ENCODE measurements at places on chromosomes 7 and 10.
A peak's percentile ranks its signal among the peaks of the same experiment; 100 is the strongest.

DNA sequence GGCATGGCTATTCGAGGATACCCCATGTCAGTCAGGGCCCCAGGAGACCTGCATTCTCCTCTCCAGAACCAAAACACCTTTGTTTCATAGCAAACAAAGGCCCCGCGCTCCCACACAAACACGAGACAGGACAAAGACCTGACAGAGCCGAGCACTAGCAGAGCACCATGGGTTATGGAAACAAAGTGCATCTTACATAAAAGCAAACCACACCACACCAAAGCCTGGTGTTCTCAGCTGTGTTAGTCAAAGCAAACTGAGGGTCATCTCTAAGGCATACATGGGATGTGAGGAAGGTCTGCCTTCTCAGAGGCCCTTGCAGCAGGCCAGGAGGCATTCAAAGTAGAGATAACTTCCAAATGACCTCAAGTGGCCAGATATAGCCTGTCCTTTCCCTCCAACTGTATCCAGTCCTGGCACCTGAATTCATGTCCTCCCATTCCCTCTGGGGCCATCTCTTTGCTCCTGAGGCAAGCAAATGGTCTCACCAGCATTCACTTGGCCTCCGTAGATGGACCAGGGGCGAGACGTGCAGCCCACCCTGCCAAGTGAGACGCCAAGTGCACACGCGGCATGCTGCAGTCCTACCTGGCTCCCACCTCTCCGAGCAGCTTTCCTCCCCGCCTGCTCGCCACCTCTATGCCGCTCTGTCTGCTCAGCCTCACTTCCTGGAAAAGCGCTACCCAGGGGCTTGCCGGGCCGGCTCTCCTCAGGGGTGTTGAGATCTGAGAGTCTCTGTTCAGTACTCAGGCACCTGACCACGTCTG, 45.3 kb upstream of the PDLIM1 start:
- DNase-seq, result no peak

DNA sequence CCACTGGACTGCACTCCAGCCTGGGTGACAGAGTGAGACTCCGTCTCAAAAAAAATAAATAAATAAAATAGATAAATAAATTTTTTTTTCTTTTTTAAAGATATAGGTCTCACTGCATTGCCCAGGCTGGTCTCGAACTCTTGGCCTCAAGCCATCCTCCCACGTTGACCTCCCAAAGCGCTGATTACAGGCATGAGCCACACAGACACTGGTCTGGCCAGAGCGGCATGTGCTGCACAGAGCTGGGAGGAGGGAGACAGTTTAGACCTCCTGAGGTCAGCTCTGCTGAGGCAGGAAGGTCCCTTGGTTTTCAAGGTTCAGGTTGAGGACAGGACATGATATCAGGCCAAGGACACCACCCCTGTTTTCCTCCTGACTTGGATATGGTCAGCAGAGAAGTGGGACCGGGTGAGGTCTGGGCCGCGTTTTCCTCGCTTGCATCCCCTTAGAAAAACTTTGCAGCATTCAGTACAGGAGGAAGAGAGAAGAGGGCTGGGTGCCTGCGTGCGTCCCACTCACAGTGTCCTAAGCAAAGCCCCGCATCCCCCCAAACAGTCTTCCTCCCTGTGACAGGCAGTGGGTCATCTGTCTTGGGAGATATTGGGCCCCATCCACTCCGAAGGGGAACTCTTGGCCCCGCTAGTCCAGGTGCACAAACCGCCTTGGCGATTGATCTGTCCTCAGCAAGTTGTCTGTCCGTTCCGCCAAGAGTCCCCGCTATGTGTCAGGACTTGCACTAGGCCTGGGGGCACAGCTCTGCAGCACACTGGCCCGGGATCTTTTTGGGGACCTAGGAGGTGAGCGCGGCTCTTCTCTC, 56.1 kb downstream of the ZNF727 start:
- no peak for DNase-seq

GRCh38 chr10:34109495-34109894, 705.6 kb downstream of the PARD3 start:
- no peak for DNase-seq

DNA sequence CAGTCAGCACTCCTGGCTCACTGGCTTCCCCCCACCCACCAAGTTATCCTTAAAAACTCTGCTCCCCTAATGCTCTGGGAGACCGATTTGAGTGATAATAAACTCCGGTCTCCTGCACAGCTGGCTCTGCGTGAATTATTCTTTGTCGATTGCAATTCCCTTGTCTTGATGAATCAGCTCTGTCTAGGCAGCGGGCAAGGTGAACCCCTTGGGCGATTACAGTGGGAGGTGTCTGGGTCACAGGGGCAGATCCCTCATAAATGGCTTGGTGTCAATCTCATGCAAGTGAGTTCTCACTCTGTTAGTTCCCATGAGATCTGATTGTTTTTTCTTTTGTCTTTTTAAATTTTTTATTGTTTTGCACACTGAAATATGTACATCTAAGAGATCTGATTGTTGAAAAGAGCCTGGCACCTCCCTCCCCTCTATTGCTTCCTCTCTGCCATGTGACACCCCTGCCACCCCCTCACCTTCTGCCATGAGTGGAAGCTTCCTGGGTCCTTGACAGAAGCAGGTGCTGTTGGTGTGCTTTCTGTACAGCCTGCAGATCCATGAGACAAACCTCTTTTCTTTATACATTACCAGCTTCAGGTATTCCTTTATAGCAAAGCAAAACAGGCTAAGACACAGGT, 20.5 kb downstream of the OTUD1 start:
- no peak for DNase-seq

DNA sequence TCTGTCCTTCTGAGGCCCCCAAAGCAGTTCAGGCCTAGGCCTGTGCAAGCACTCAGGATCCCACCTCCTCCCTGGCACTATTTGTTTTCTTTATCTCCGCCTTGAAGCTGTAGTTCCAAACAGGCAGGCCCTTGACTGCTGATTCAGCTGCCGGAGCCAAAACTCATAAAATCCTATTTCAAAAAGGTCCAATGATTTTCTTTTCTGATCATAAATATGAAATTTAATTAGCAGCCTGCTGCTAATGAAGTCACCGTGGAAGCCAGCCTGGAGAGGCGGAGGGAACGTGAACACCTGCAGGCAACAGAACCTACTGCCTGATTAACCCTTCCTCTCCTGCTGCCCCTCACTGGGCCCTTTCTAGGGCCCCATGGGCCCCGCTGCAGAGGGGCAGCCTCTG, 60.1 kb downstream of the CARD11 start:
- DNase-seq, result no peak

- DNase-seq, result no peak
Measured at GRCh38 chr7:8146106-8146787, 115.7 kb downstream of the ICA1 start.

GRCh38 chr7:135317676-135318325, 84.2 kb downstream of the STRA8 start:
- DNase-seq, result peak; percentile 19

DNA sequence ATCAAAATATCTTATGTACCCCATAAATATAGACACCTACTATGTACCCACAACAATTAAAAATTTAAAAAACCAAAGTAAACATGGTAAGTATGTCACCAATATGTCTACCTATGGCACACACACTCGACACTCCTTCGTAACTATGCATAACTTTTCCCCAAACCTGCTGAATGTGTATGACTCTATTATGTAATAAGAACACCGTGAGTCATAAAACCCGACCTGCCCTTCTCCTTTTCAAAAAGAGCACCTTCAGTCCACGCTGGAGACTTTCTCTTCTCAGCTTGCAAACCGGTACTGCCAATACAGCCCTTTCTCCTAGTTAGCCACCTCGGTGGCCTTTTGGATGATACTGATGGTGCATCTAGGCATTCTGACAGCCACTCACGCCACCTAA, 186.3 kb downstream of the PRPF18 start:
- peak; percentile 25 for DNase-seq

DNA sequence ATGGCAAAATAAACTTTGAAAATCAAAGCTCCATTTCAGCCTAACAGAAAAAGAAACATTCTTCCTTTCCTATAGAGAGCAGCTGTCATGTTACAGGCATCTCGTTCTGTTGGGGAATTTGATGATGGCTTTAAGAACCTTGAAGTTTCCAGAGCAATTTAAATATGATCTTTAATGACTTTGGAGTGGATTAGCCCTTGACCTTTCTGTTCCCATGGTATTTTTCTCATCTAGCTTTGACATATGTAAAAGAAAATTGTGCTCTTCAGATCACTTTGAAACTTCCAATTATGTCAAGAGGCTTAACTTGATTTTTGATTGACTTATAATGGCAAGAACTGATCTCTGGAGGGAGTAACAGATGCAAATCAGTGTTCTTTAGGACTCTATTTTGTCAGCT, 157.6 kb upstream of the SEMA3E start:
- DNase-seq, result no peak

DNA sequence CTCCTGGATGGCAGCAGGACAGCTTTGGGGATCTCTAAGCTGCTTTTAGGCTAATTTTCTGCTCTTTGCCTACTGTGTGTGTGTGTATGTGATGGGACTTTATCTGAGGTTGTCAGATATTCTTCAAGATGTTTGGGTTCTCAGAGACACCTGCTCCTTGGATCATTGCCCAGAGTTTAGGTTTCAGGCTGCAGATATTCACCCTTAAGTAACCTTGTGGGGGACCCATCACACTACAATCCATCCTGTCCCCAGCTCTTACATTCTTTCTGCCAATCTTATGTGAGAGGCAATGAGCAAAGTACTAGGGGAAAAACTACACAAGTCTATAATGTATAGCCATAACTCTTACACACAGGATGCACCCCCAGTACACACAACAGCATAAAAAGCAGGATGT, 263.0 kb upstream of the ZWINT start:
- DNase-seq, result no peak

DNA sequence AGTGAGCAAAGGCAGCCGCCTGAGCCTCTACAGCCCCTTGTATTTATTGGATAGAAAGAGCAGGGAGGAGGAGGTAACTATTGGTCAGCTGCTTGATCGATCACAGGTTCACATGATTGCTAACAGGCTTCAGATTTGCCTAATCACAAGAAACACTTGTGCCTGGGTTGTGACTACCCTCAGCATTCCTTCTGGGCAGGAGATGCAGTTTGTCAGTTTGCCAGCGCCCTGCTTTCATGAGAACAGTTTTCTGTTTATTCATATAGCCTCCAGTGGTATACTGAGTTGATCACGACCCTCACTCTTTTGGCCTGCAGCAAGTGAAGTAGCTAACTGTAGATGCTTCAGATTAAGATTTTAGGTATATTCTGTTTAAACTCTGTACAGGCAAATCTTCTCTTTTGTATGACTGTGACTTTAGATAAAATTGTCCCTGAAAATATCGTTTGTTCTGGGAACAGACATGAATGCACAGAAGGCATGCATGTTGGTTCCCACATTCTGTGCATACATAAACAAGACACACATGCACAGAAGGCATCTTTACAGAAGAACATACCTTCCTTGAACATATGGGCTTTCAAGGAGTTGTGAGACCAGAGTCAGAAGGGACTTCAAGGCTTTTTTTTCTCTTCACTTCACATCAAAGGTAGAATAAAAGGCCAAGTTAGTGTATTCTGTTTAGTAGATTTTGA, 422.4 kb upstream of the STEAP1 start:
- DNase-seq, result no peak

GRCh38 chr7:64277630-64278029, 36.1 kb upstream of the ZNF736 start:
- no peak for DNase-seq

DNA sequence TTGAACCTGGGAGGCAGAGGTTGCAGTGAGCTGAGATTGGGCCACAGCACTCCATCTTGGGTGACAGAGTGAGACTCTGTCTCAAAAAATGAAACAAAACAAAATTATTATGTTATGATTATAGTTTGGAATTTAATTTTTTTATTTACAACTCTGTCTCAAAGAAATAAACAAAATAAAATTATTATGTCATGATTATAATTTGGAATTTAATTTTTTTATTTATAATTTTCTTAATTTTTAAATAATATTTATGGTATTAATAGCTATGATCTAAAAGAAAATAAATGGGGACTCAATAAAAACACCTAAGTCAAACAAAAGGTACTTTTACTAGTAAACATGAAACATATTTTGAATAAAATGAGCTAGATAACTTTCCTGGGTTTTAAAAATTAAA, 994.8 kb upstream of the GHITM start:
- DNase-seq, result no peak

GRCh38 chr10:130045091-130045652, 65.5 kb downstream of the C10orf143 start:
- peak; percentile 5 for DNase-seq

- DNase-seq, result no peak
Measured at GRCh38 chr7:115827305-115828045, 203.1 kb downstream of the TFEC start.

- DNase-seq, result no peak
Measured at GRCh38 chr7:32143301-32143700, 73.1 kb upstream of the PDE1C start.

DNA sequence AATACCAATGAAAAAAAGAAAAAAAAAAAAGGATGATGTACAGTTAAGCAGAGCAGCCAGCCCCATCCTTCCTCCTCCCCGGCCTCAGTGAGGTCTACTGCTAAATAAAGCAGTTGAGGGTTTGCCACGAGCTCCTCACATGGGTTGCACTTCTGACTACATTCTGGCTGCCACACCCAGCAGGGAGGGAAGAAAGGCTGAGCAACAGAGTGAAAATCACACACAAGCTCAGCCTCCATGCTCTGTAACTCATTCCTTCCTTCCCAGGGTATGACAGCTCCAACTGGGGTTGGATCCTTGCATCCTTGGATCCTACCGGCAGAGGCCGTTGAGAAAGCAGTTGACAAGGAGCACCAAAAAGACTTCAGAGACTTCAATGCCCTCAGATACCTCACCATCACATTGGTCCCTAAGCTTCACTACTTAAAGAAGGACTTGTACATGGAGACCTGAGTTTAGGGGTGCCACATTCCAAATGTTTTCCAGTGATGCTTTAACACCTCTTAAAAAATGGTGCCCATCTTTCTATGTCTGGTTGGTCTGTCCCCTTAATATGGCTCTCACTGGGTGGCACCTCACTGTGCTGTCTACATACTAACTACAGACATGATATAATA, 52.9 kb upstream of the PIK3CG start:
- no peak for DNase-seq

DNA sequence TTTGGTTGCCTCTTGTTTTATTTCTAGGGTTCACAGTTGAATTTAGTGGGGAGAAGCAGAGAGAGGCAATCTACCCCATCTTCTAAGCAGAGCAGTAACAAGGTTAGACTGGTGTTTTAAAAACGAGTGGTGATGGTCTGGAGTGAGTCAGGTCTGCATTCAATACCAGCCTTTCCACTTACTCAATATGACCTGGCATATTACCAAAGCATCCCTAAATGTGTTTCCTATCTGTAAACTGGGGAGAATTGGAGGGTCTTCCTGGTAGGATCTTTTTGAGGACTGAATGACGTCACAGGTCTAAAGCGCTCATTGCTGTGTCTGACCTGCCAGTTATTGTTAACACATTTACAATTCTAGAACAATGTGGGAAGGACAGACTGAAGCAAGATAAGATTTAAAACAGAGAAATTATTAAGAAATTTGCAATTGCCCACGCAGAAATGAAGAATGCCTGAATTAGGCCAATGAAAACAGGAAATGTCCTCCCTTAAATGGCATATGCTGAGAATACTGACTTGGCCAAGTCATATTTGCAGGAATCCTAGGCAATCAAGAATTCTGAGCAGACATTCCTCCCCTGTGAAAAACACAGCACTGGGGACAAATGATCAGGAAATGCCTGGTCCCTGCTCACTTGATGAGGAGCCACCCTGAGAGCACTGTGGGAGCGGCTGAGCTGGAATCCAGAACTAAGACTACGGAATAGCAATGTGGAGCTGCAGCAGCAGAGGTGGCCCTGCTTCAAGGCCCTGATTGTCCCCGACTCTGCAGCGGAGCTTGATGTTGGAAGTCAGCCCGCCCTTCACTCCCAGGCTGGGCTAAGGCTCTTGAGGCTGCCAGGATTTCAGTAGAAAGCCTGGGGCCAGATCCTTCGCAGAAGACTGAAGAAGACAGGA, 184.5 kb upstream of the CXCL12 start:
- peak; percentile 97 for DNase-seq

Data from cardiac fibroblast (primary cell).